Activated CD8-positive, alpha-beta T cell treated with anti-CD3 and anti-CD28 coated beads, Interleukin-2, amount 10 ng/mL, durations not matched to agents 7 days and 5 days (primary cell): ENCODE measurements at places on chromosomes 1 and 21. TPM values are rescaled to one million over a fixed set of nuclear protein-coding genes. Genes with fewer than 3 reads are reported as not detected.

DNA sequence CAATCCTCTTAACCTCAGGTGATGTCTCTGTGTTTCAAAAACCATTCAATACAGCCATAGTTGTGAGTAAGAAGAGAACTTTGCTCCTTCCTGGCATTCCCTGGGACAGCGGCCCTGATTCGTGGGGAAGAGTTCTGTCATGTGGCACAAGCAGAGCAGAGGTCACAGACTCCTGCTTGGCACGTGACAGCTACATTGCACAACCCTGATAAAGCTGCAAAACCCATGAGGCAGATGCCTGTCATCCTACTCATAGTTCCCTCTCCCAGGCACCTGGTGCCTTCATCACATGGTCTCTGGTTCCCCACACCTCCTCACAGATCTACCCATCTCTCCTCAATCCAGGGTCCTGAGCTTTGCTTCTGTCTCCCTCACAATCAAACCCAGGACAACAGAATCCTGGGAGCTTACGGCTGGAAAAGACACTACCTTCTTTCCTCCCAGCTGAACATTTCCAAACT lies 70.8 kb downstream of the PLPP3 start:
- H3K27me3 ChIP-seq, result no peaks in the 10 kb centered on the region
- no peak overlapping the region for H3K4me3 ChIP-seq
- H3K4me1 ChIP-seq, result no peaks in the 10 kb centered on the region
- no peak for DNase-seq
- H3K27ac ChIP-seq, result no peak overlapping the region

DNA sequence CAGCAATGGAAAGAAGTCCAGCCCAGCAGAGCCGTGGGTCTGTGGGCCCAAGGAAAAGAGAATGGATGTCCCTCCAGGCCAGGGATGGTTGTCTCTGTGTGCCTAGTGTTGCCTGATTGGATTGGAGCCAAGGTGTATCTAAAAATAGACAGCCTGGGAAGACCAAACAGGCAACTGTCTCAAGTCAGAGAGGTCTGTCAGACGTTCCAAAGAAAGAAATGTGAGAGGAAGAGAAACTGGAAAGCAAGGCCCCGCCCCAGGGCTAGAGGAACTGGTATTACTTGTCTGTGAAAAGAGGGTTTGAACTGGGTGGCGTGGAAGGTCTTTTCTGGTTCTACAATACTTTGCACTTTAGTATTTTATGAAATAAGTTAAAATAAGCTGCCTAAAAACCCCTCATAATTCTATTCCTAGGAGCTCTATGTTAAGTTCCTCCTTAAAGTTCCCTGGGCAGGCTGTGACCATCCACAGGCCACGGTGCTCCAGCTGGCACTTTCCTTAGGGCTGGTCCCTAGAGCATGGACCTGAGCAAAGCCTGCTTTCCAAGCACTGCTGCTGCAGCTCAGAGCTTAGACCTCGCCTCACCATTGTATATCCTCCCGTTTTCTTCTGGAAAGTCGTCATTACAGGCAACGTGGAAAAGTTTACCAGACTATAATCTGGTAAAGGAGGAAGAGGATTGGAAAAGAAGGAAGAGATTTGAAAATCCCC lies 151.6 kb downstream of the DISC1 start:
- no peaks in the 10 kb centered on the region for H3K27me3 ChIP-seq
- no peak overlapping the region for H3K27ac ChIP-seq
- DNase-seq, result no peak

DMBX1 gene
- 0.08 TPM for total RNA-seq

GRCh38 chr1:113401728-113402127 lies 11.4 kb downstream of the MAGI3 start:
- no peak overlapping the region for H3K27ac ChIP-seq
- H3K4me1 ChIP-seq, result no peaks in the 10 kb centered on the region
- H3K4me3 ChIP-seq, result no peak overlapping the region
- peaks cover 24% of the 10 kb centered on the region for H3K27me3 ChIP-seq

GRCh38 chr21:18384771-18385170 lies 18.8 kb downstream of the TMPRSS15 start:
- no peak overlapping the region for H3K27ac ChIP-seq
- H3K27me3 ChIP-seq, result no peaks in the 10 kb centered on the region
- DNase-seq, result no peak
- H3K4me3 ChIP-seq, result no peak overlapping the region
- no peaks in the 10 kb centered on the region for H3K36me3 ChIP-seq
- H3K4me1 ChIP-seq, result no peaks in the 10 kb centered on the region

CFHR1 gene
- not detected for total RNA-seq

- no peaks in the 10 kb centered on the region for H3K27me3 ChIP-seq
- no peaks in the 10 kb centered on the region for H3K4me1 ChIP-seq
- H3K36me3 ChIP-seq, result no peaks in the 10 kb centered on the region
Measured at GRCh38 chr1:242800521-242800920, 276.0 kb upstream of the PLD5 start.

- no peak overlapping the region for H3K27ac ChIP-seq
- no peak for DNase-seq
- H3K4me1 ChIP-seq, result no peaks in the 10 kb centered on the region
- no peaks in the 10 kb centered on the region for H3K36me3 ChIP-seq
Measured at GRCh38 chr1:68255301-68255700, 23.0 kb upstream of the WLS start.

- peaks cover 24% of the 10 kb centered on the region for H3K36me3 ChIP-seq
- peaks cover 11% of the 10 kb centered on the region for H3K4me1 ChIP-seq
- no peak overlapping the region for H3K27ac ChIP-seq
- H3K4me3 ChIP-seq, result no peak overlapping the region
- no peaks in the 10 kb centered on the region for H3K27me3 ChIP-seq
Measured at GRCh38 chr1:211781260-211781659, 49.3 kb downstream of the LPGAT1 start.

NGF gene
- total RNA-seq, result not detected

GRCh38 chr1:58649555-58649954 lies 50.3 kb downstream of the MYSM1 start:
- H3K36me3 ChIP-seq, result peaks cover 4% of the 10 kb centered on the region
- no peaks in the 10 kb centered on the region for H3K27me3 ChIP-seq
- H3K4me3 ChIP-seq, result no peak overlapping the region

DNA sequence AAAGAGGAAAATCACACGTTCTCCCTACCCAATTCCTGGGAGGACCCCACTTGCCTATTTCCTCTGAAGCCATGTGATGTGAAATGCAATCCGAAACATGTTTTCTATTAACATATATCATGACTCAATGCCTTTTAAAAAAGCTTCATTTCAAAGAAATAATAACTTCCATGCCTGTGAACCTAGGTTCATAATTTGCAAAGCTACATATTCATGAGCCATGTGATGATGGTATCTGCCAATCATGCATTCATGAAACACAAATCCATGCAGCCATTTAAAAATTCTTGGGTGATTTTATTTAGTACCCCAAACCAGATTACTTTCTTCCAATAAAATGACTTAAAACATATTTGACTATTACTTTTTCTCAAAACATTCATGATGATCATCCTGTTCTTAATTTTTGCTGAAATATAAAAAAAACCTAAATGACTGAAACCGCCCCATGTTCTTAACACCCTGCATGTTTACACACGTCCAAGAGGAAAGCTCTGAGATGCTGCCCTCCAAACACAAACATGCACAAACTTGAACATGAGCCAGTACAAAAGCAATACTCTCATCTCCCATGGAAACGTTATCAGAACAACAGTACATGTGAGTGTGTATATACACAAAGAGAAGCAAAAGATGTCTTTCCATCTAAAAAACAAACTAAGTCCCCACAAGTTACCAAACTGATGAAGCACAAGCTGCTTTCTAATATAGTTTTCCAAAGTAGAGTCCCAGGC lies 140.1 kb downstream of the TGFBR3 start:
- DNase-seq, result no peak
- H3K36me3 ChIP-seq, result peaks cover 10% of the 10 kb centered on the region
- H3K4me1 ChIP-seq, result peaks cover under 1% of the 10 kb centered on the region
- no peak overlapping the region for H3K4me3 ChIP-seq
- no peaks in the 10 kb centered on the region for H3K27me3 ChIP-seq
- no peak overlapping the region for H3K27ac ChIP-seq

DNA sequence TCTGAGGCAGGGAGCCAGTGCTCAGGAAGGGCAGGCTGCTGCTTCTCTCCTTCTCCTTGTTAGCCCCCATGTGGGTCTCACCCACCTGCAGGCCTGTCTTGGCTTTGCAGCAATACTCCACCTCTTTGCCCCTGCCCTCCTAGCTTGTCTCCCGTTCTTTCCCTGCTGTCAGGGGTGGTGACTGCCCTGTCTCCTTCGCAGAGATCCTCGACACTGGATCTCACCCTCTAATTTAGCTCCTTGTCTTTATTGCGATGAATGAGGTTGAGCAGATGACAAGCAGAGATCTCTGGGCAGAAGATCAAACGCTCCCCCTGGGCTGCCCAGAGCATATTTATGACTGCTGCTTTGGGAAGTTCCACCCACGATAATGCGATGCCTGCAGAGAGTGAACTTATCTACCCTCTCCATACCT lies 199.2 kb downstream of the ROR1 start:
- no peaks in the 10 kb centered on the region for H3K4me1 ChIP-seq
- no peak overlapping the region for H3K4me3 ChIP-seq
- peaks cover 7% of the 10 kb centered on the region for H3K27me3 ChIP-seq
- DNase-seq, result no peak
- no peak overlapping the region for H3K27ac ChIP-seq
- H3K36me3 ChIP-seq, result no peaks in the 10 kb centered on the region

DNA sequence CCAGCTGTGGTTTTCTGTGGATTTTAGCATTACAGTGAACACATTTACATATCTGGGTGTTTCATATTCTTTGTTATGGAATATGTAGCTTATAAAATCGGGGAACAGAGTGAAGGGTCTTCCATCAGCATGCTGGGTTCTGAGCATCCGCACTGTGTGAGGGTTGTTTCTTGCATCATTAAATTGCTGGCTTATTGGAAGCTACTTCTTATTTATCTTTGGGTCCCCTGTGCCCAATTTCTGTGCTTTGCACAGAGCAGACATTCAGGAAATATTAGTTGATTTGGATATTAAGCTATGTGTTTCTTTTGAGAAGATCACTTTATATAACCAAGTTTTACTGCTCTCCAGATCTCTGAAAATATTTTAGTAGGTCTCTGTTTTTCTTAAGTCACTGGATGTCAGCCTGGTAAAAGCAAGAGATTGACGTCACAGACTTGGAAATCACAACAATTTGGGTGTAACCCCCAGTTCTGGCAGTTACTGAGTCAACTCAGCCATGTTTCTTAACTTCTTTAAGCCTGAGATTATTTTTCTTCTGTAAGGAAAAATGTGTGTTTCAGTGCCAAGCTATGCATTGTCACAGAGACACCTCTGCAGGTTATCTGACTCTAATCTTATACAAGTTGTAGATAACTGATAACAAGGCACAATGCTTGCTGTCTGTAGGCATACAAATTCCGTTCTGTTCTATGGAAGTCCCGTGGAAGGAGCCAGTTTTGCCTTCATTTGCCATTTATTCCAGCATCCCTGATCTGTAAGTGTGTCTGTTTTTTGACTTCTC lies 258.3 kb upstream of the KAZN start:
- H3K36me3 ChIP-seq, result no peaks in the 10 kb centered on the region
- no peak overlapping the region for H3K4me3 ChIP-seq
- H3K27ac ChIP-seq, result no peak overlapping the region

CHI3L2 gene
- 27.0 TPM for total RNA-seq

DNA sequence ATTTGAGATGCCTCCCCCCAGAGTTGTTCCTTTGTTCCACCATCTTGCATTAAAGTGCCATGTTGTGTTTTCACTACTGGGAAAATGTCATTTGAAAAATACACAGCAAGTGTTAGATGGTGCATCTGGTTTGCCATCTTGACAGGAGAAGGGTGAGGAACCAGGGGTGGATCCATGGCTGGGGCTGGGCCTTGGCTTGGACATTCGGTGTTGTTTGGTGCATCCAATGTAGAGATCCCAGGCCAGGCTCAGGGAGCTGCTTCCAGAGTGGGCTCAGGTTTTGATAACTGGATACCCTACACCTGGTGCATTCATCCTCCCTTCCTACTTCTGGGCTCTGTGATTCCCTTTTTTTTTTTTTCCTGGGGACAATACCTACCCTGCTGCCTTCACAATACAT lies 103.5 kb downstream of the UCK2 start:
- no peak for DNase-seq
- no peak overlapping the region for H3K4me3 ChIP-seq
- H3K27me3 ChIP-seq, result peaks cover 3% of the 10 kb centered on the region
- no peaks in the 10 kb centered on the region for H3K36me3 ChIP-seq
- H3K27ac ChIP-seq, result no peak overlapping the region

- H3K27ac ChIP-seq, result no peak overlapping the region
- no peak overlapping the region for H3K4me3 ChIP-seq
- H3K36me3 ChIP-seq, result no peaks in the 10 kb centered on the region
- H3K4me1 ChIP-seq, result no peaks in the 10 kb centered on the region
- no peak for DNase-seq
Measured at GRCh38 chr1:192474080-192474683, 101.4 kb upstream of the RGS1 start.

DNA sequence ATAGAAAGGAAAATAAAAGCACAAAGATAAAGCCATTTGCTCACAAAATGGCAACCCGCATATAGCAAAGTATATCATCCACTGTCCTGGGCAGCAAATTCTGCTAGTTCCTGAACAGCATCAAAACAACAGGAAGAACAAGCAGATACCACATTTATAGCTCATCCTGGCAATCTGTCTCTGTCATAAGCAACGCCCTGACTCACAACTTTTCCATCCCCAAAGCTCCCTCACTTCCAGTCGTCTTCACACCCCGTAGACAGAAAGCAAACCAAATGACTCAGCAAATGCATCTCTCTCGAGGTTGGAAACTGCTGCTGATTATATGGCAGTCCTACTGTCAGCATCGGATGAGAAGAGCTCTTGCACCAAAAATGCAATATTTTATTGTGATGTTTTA lies 65.8 kb downstream of the AK5 start:
- no peaks in the 10 kb centered on the region for H3K36me3 ChIP-seq
- H3K27me3 ChIP-seq, result no peaks in the 10 kb centered on the region
- no peak overlapping the region for H3K4me3 ChIP-seq
- H3K27ac ChIP-seq, result no peak overlapping the region

DCST1 gene
- not detected for total RNA-seq

DNA sequence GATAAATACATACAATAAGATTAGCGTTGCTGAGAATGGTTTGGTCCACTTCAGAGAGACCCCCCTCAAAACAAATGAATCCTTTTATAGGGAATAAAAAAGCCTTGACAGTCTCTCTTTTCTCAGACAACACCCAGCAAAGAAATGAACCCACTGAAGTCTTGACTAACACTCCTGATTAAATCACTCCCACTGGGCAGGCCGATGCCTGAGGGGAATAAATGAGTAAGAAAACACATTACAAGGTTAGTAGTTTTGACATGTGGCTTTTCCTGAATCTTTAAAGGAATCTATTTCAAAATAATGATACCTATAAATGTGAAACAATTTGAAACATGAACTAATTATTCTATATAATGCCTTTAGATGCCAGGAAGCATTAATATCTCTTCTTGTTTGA lies 146.9 kb upstream of the POGK start:
- no peak for DNase-seq
- H3K4me3 ChIP-seq, result no peak overlapping the region
- no peaks in the 10 kb centered on the region for H3K36me3 ChIP-seq
- H3K27ac ChIP-seq, result no peak overlapping the region
- H3K27me3 ChIP-seq, result peaks cover 3% of the 10 kb centered on the region
- no peaks in the 10 kb centered on the region for H3K4me1 ChIP-seq

GRCh38 chr1:81228926-81229325 lies 571.8 kb upstream of the ADGRL2 start:
- H3K36me3 ChIP-seq, result no peaks in the 10 kb centered on the region
- H3K27me3 ChIP-seq, result no peaks in the 10 kb centered on the region
- no peak overlapping the region for H3K4me3 ChIP-seq
- H3K4me1 ChIP-seq, result no peaks in the 10 kb centered on the region
- no peak for DNase-seq

GRCh38 chr1:17958704-17959103 lies 148.9 kb upstream of the IGSF21 start:
- H3K36me3 ChIP-seq, result no peaks in the 10 kb centered on the region
- no peak overlapping the region for H3K27ac ChIP-seq
- DNase-seq, result no peak
- no peaks in the 10 kb centered on the region for H3K4me1 ChIP-seq
- H3K4me3 ChIP-seq, result no peak overlapping the region
